ENCODE measurements at places on chromosomes 2 and 18.

DNA sequence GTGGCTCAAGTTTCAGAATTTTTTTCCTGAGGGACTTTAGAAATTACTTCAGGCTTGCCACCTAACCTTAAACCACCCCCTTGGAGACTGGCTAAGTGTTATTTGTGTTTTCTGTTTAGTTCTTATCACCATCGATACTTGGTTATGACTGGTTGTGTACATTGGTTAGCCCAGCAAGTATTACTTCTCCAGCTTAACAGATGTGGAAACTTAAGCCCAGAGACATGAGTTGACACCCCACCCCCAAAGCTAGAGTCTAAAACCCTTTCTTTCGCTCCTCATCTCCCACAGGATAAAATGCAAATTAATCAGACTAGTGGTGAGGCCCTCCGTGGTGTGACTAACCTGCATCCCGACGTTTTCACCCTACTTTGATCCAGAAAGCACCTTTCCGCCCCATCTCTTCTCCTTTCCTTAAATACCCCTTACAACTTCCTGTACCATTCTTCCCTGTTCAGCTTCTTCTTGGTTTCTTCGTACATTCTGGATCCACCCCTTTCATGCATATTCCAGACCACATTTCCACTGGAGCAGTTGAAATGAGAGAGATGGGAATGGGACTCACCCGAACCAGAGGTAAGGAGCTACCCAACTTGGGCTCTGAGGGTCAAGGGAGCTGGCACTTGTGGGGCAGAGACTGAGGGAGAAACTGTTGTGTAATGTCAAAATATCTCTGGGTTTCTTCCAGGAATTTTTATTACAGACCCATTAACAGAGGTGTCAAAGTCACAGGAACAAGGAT lies 819 bp upstream of the MAP3K2 start:
- no peak for DNase-seq

GRCh38 chr18:55302167-55302833 lies 285.7 kb downstream of the TCF4 start:
- no peak for DNase-seq

DNA sequence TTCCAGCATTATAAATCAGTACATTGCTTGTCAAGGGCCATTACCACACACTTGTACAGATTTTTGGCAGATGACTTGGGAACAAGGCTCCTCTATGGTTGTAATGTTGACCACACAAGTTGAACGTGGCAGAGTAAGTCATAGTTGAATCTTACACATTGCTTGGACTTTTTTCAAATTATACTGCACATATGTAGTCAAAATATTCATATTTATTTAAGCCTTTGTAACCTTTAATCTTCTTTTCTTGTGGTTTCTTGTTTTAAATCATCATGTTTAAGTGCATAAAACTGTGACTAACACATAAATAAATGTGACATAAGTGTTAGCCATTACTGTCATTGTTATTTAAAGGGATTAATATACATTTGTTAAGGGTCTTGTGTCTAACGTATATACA lies 52.1 kb upstream of the EPB41L5 start:
- DNase-seq: no peak

GRCh38 chr2:239668042-239668441 lies 267.2 kb upstream of the HDAC4 start:
- DNase-seq: no peak

- no peak for DNase-seq
These were observed 168.0 kb upstream of the KLF7 start for GRCh38 chr2:207333599-207334300.

DNA sequence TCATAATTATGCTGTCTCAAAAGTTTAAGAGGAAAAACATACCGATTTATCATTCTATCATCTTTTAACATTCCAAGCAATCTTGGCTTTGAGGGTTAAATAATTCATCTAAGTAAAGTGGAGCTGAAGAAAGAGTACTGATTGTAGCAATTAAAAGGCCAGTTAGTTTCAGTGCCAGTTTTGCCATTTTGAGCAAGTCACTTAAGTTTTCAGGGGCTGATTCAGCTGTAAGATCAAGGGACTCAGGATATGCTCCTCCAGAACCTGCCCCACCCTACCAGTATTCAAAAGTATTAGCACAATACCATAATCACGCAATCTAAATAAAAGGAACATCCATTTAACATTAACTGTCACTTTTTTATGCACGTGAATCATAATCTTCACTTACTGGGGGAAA lies 1.9 kb downstream of the SS18 start:
- DNase-seq: no peak

- DNase-seq: no peak
These were observed 352.3 kb upstream of the MEIS1 start for GRCh38 chr2:66082581-66082980.

- DNase-seq: no peak
These were observed 103.1 kb upstream of the FIGN start for GRCh38 chr2:163838890-163839289.

DNA sequence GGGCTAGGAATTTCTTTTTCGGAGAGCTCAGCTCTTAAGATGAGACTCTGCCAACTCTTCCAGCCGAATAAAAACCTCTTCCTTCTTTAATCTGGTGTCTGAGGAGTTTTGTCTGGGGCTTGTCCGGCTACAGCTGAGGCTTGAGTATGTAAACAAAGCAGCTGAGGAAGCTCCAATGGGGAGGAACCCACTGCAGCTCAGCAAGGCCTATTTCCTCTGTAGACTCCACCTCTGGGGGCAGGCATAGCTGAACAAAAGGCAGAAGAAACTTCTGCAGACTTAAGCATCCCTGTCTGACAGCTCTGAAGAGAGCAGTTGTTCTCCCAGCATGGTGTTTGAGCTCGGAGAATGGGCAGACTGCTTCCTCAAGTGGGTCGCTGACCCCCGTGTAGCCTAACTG lies 838.7 kb downstream of the CCDC85A start:
- no peak for DNase-seq

DNA sequence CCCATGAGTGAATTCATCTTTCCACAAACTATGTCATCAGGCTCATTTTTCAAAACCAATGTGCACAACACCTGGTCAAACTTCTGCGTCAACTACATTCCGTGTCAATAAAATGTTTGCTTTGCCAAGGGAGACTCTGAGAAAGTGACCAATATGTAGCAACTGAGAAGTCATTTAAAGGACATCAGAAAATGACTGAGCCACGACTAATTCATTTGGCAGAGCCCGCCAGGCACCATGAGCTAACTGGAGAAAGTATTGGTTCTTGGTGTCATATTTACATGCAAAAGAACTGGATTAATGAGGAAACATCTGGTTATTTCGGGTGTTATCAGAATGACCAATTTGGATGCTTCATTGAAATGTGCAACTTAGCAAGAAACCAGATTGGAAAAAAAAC lies 7.2 kb downstream of the RND3 start:
- no peak for DNase-seq

DNA sequence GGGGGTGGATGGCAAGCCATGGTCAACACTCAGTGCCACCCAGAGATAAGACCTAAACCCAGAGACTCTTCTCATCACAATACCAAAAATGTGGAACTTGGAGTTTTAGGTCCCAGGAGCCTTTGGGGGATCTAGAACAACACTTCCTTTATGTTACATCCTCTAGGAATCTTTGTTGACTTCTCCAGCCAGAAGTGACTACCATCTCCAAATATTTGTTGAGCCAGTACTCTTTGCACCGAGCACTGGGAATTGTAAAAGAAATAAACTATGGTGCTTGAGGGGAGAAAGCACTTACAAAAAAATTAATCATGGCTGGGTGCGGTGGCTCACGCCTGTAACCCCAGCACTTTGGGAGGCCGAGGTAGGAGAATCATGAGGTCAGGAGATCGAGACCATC lies 120.0 kb upstream of the TMEM200C start:
- DNase-seq: no peak

- no peak for DNase-seq
These were observed 294.8 kb downstream of the ZEB2 start for GRCh38 chr2:144225076-144225475.

DNA sequence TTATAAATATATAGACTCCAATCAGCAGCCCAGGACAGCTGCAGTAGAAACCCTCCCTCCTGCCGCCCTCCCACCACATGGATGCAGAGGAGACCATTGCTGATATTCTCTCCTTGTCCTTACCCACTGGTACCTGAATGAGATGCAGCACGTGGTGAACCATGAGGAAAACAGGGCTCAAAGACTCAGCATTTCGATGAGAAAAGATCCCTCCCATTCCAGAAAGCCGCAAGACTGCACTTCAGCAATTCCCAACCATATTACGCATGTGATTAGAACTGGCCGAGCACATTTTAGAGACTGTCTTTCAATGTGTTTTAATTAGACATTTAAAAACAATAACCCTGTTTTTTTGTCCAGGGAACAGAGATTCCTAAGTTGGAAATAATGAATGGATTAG lies 125.5 kb downstream of the NRP2 start:
- DNase-seq: no peak

DNA sequence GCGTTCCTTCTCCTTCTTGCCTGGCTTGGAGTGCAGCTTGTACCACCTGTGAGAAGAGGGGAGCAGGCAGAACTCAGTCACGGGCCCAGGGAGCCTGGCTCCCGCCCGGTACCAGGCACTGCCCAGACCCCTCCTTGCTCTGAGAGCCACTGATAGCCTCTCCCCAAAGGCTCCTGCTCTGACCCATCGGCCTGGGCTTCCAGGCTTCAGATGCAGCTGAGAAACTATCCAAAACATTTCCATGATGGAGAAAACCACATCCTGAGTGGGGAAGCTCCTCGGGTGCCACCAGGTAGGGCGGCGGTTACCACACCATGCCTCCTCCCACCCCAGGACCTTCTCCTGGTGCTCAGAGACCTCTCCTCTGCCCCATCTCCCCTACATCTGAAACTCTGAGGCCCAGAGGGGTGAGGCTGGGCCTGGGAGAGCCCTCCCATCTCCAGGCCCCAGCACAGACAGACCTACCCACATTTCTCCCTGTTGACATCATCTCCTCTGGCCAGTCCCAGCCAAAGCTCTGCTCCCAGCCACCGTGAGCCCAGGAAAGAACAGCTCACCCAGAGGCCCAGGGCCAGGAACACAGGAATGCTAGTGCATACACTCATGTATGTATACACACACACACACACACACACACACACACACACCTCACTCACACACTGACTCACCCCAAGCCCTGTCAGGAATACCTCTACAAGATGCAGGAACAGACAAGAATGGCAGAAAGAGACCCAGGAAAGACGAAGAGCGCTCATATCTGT lies 17.9 kb upstream of the SFXN5 start:
- DNase-seq: no peak

DNA sequence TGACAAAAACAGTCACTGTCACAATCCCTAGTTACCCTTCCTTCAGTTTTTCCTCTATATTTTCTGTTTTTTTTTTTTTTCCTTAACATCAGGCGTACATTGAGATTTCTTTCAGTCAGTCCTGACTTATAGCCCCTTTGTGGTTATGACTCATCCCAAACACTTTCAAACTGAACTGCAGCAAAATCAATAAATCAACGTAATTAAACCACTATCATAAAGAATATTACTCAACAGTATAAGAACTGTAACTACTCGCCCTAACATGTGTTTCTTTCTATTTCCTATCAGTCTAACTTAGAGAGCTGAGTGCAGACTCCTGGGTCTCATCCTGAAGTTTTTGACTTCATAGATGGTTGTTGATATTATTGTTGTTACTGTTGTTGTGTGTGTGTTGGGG lies 523.5 kb downstream of the LRRTM4 start:
- no peak for DNase-seq

- DNase-seq: no peak
These were observed 35.5 kb downstream of the HS6ST1 start for GRCh38 chr2:128282976-128283810.

- DNase-seq: no peak
These were observed 70.6 kb downstream of the CAPN13 start for GRCh38 chr2:30736461-30737325.

DNA sequence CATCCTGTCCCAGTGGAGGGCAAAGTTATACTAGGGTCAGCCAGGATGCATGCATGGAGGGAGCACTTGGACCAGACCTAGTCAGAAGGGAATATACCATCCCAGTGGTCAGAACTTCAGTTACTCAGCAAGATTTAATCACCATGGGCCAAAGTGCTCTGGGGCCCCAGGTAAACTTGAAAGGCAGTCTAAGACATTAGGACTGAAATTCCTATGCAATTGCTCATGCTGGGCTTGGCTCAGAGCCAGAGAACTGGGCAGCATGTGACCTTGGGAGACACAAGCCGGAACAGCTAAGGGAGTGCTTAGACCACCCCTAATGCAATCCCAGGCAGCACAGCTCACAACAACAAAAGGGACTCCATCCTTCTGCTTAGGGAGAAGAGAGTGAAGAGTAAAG lies 401.3 kb downstream of the KCNJ3 start:
- no peak for DNase-seq

DNA sequence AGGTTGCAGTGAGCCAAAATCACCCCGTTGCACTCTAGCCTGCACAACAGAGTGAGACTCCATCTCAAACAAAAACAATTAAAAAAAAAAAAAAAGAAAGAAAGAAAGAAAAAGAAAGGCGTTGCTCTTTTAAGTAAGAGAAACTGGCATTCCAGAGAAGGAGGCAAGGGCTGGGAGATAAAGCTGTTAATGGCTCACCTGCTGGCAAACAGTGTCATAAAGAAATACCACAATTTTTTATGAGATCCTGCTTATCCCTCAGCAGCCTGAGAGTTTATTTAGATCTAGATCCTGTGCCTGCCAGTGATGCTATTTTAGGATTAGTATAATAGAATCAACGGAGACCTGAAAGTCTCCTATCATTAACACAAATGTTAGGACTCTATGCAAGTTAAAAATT lies 16.3 kb downstream of the SLC19A3 start:
- no peak for DNase-seq

- no peak for DNase-seq
These were observed 51.2 kb downstream of the GYPC start for GRCh38 chr2:126707191-126707590.

- DNase-seq: no peak
These were observed 164.7 kb upstream of the MSH6 start for GRCh38 chr2:47618272-47618552.

DNA sequence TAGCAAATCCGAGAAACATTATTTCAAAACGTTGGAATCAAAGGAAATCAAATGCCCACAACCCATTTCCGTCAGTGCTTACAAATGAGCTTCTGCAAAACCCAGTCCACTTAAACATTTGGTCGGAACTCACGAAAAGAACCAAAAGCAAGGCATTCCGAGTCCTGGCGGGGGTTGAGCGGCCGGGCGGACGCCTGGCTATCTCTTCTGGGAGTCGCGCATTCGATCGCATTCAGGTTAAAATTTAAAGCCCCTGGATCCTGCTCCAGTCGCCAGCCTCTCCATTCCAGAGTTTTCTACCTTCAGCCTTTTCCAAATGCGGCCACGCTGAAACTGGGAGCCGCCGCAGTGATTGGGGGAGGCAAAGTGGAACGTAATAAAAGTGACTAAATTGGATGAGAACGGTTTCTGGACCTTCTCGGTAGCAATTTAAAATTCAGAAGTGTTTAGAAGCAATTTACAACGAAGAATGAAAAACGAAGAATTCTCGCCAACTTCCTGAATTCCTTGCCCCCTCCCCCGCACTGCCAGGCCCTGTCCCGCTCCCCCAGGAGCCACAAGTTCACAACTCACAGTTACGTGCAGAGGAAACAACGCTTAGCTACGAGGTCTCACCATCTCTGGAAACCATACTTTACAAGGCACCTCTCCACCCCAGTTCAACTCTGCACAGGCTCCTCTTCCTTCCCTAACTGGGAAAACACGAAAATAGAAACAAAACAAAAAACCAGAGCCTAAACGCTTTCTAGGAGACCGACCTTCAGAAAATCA lies 1.7 kb upstream of the GATA6 start:
- no peak for DNase-seq

GRCh38 chr2:38174646-38175423 lies 98.9 kb upstream of the CYP1B1 start:
- DNase-seq: no peak

GRCh38 chr2:175414191-175414881 lies 232.8 kb upstream of the ATP5MC3 start:
- no peak for DNase-seq

GRCh38 chr2:25543939-25544338 lies 129.4 kb downstream of the DTNB start:
- DNase-seq: no peak
